ENCODE measurements at places on chromosomes 3 and 15.

- DNase-seq = no peak
These were observed 8.1 kb downstream of the EDEM1 start for GRCh38 chr3:5195605-5196004.

DNA sequence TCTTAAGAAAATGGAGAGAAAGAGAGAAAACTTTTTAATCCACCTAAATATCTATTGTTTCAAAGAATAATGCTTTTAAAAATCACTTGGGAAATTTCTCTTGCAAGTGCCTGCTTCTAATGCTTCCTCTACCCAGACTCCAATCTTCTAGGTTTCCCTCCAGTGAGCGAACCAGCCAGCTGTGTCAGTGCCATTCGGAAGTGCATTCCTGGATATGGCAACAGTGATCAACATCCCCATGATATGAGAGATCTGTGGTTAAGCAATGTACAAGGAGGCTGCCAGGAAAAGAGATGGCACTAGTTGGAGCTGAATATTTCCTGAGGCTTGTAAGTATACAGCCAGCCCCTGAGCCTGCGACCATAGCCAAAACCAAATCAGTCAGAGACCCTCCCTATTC, 53.3 kb upstream of the KCNMB2 start:
- DNase-seq = no peak

- no peak for DNase-seq
These were observed 168.6 kb downstream of the SEMA6D start for GRCh38 chr15:47885920-47886319.

- no peak for DNase-seq
These were observed 28.2 kb downstream of the MYEF2 start for GRCh38 chr15:48149858-48150257.

DNA sequence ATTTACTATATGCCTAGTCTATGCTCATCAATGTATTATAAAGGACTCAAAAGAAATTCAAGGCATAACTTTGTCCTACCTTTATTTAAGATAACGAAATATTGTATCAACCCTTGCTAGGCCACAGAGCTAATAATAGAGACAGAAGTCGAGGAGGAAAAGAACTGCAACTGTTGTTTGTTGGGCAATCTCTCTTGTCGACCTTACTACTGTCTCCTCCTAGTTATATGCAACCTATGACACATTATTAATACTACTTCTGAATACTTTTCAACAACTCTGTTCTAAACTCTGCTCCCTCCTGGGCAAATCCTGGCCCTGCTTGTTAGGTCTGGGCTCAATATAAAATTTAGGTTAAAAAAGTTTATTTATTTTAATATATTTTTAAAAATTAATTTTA, 24.6 kb downstream of the SPPL2A start:
- no peak for DNase-seq

GRCh38 chr15:72735111-72735510, 48.4 kb downstream of the ADPGK start:
- no peak for DNase-seq

Measured in NCI-H1092 treated with DMSO at 0.1 percent for 48 hours (cell line).